ENCODE measurements at places on chromosomes 5 and 9. TPM values are rescaled to one million over a fixed set of nuclear protein-coding genes. Genes with fewer than 3 reads are reported as not detected.

Gene ELL2
- 77.6 TPM for total RNA-seq

Gene ARID3C
- total RNA-seq = not detected

Gene KIF27
- total RNA-seq = 19.2 TPM

Gene IRX1
- total RNA-seq = 0.38 TPM

Gene HRH2
- 2.1 TPM for total RNA-seq

Gene CSF1R
- 11.6 TPM for total RNA-seq

Gene PKD2L2
- total RNA-seq = not detected

DNA sequence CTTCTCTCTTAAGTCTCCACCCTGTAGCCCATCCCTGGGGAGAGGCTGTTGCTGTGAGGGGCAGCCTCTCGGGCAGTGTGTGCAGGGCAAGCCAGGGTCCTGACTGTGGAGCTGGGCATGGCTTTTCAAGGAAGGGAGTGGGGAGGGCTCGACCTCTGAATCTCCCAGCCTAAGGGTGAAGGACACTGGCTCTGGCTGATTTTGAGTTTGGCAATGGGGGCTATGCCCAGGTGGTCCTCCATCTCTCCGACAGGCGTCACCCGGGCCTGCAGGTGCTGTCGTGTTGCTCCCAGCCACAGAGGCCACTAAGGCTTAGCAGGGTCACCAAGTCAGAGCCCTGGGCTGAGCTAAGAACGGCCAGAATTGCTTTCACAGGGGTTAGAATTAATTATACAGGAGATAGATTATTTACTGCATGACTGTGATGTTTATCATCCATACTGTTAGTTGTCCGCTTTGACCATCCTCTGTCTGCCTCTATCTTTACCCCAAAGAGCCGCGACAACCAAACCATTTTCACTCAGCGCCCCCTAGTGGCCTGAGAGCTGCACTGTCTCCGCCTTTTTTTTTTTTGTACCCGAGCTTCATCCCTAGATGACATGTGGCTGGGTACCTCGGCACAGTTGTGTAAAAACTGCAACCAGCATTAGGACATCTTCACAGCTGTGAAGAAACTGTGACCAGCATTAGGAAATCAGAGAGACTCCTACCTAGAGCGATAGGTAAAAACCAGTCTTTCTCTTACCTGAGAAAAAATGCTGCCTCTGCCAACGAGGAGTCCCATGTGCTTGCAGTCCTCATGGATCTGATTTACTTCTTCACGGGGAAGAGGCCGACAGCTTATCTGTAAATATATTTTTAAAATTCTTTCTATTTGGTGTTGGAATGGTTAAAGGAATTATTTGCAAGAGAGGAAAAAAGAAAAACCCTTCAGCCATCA lies 44.5 kb downstream of the AGXT2 start:
- H3K27me3 ChIP-seq = no peaks in the 10 kb centered on the region
- H3K27ac ChIP-seq = no peak overlapping the region
- DNase-seq = peak; percentile 68
- no peaks in the 10 kb centered on the region for H3K4me1 ChIP-seq
- no peaks in the 10 kb centered on the region for H3K36me3 ChIP-seq
- H3K4me3 ChIP-seq = no peak overlapping the region

DNA sequence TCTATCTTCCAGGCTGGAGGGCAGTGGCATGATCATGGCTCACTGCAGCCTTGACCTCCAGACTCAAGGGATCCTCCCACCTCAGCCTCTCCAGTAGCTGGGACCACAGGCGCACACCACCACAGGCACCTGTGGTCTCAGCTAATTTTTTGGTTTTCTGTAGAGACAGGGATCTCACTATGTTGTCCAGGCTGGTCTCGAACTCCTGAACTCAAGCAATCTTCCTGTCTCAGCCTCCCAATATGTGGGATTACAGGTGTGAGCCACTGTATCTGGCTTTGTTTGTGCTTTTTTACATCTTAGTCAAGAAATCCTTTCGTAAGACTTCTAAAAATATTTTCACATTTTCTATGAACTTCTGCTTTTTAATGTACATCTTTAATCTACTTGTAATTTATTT lies 116.9 kb downstream of the DENND1A start:
- DNase-seq = no peak
- H3K27me3 ChIP-seq = no peaks in the 10 kb centered on the region
- H3K4me1 ChIP-seq = no peaks in the 10 kb centered on the region
- H3K4me3 ChIP-seq = no peak overlapping the region
- H3K27ac ChIP-seq = no peak overlapping the region

- no peaks in the 10 kb centered on the region for H3K27me3 ChIP-seq
- H3K4me3 ChIP-seq = no peak overlapping the region
- DNase-seq = no peak
- no peaks in the 10 kb centered on the region for H3K4me1 ChIP-seq
- H3K27ac ChIP-seq = no peak overlapping the region
- H3K36me3 ChIP-seq = no peaks in the 10 kb centered on the region
These were observed 61.4 kb upstream of the ALDH1B1 start for GRCh38 chr9:38331141-38331540.

GRCh38 chr9:105834404-105834803 lies 140.1 kb downstream of the TMEM38B start:
- no peaks in the 10 kb centered on the region for H3K27me3 ChIP-seq
- no peak for DNase-seq

- no peaks in the 10 kb centered on the region for H3K4me1 ChIP-seq
- no peaks in the 10 kb centered on the region for H3K27me3 ChIP-seq
- no peak overlapping the region for H3K4me3 ChIP-seq
- H3K27ac ChIP-seq = no peak overlapping the region
- H3K36me3 ChIP-seq = no peaks in the 10 kb centered on the region
These were observed 193.9 kb downstream of the ADCY2 start for GRCh38 chr5:7589800-7590199.

DNA sequence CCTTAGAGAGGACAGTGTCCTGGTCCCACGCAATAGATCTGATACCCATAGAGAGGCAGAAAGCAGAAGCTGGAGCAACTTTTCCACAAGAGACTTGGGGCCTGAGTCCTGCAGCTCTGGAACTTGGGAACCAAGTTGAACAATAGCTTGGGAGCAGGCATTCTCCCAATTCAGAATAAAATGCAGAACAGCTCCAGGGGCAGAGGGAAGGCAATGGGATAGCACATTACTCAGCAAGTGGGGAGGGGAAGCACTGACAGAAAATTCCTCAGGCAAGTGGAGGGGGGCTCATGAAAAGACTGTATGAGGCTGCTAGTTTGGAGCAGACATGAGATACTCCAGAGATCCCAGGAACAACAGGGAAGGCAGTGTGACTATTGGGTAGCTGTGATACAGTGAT lies 513.6 kb downstream of the HINT1 start:
- H3K36me3 ChIP-seq = no peaks in the 10 kb centered on the region
- no peaks in the 10 kb centered on the region for H3K27me3 ChIP-seq
- no peaks in the 10 kb centered on the region for H3K4me1 ChIP-seq
- no peak overlapping the region for H3K27ac ChIP-seq

GRCh38 chr9:97808972-97809371 lies 44.1 kb upstream of the FOXE1 start:
- no peaks in the 10 kb centered on the region for H3K27me3 ChIP-seq
- H3K4me1 ChIP-seq = peaks cover 10% of the 10 kb centered on the region

DNA sequence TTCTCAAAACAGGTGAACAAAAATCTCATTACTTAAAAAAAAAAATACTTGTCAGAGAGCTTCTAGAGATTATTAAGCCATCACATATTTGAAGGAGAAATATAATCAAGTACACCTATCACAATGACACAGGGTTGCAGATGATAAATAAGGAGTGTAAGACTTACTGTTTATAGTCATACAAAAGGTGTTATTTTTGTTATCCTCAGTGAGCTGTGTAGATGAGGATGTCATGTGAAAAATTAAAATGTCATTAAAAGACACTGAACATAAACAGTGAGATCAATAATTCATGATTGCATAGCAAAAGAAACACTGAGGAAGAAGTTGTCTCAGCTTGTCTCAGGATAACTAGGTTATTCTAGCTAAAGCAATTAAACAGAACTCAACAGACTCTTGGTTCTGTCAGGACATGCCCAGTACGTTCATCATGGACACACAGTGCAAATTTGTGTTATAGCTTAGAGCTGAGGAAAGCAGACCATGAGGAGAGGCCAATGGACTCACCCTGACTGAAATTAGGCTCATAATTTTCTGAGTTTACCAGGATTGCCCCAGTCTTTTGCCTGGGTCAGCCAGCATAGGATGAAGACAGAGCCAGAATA lies 1162.6 kb upstream of the C9orf72 start:
- no peaks in the 10 kb centered on the region for H3K36me3 ChIP-seq
- H3K4me1 ChIP-seq = peaks cover 5% of the 10 kb centered on the region
- no peak for DNase-seq
- H3K27ac ChIP-seq = peak overlapping the region; percentile 56
- H3K4me3 ChIP-seq = no peak overlapping the region

DNA sequence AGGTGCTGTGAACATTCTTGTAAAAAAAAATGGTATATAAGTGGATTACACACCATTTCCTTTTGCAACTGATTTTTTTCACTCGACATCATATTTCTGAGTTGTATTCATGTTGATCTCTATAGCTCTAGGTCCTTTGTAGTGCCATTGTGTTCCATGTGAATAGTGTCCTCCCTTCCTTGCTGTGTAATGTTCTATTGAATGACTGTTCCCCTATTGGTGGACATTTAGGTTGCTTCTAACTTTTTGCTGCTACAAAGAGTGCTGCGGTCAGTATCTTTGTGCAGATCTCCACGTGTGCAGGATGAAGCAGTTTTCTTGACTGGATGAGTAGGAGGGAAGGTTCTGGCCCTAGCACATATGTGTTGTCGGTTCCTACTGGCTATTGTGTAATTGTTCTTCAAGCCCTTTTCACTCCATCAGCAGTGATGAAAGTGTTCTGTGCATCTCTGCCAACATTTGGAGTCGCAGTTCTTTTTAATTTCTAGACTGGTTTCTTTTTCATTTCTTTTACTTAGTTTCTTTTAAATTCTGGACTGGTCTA lies 20.2 kb downstream of the DAB2IP start:
- H3K27me3 ChIP-seq = no peaks in the 10 kb centered on the region
- H3K4me3 ChIP-seq = no peak overlapping the region
- H3K36me3 ChIP-seq = no peaks in the 10 kb centered on the region

DNA sequence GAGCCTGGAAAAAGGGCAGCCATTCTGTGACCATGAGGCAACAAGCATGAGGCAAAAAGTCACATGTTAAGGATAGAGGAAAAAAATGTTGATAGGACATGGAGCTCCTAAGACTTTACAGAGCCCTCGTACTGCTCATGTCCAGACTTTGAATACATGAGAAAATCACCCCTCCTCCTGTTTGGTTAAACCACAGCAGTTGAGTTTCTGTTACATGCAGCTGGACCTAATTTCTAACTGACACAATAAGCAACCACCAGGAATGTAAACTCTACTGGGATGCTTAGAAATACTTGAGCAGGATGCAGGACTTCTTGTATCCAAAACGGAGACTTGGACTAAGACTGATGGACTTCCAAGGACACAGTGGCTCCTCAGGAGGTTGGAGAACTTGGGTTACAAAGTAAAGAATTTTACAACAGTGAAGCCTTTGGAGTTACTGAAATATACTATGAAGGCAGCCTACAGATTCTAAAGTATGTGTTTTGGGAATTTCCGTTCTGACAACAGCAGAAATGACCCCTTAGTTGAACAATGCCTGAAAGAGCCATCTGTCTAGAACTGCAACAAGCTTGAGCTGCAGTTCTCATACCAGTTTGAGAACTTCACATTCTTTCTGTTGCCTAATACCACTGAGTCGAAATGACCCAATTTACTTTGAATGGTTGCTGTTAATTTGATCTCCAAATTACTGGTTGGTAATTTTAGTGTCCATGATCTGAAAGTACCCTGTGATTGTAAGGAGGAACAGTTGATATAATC lies 268.9 kb downstream of the PIK3R1 start:
- H3K27ac ChIP-seq = no peak overlapping the region
- H3K4me1 ChIP-seq = no peaks in the 10 kb centered on the region
- DNase-seq = no peak
- no peaks in the 10 kb centered on the region for H3K27me3 ChIP-seq
- no peaks in the 10 kb centered on the region for H3K36me3 ChIP-seq
- H3K4me3 ChIP-seq = no peak overlapping the region

- no peaks in the 10 kb centered on the region for H3K27me3 ChIP-seq
- no peak overlapping the region for H3K27ac ChIP-seq
- no peaks in the 10 kb centered on the region for H3K36me3 ChIP-seq
These were observed 21.1 kb downstream of the PITX1 start for GRCh38 chr5:135012951-135013391.

GRCh38 chr9:93172666-93173364 lies 11.1 kb upstream of the WNK2 start:
- no peaks in the 10 kb centered on the region for H3K36me3 ChIP-seq
- no peaks in the 10 kb centered on the region for H3K27me3 ChIP-seq
- no peak overlapping the region for H3K27ac ChIP-seq
- no peak for DNase-seq
- H3K4me1 ChIP-seq = no peaks in the 10 kb centered on the region

GRCh38 chr5:14270209-14270702 lies 127.1 kb downstream of the TRIO start:
- peak overlapping the region; percentile 44 for H3K27ac ChIP-seq
- H3K4me1 ChIP-seq = peaks cover 32% of the 10 kb centered on the region
- no peaks in the 10 kb centered on the region for H3K36me3 ChIP-seq

DNA sequence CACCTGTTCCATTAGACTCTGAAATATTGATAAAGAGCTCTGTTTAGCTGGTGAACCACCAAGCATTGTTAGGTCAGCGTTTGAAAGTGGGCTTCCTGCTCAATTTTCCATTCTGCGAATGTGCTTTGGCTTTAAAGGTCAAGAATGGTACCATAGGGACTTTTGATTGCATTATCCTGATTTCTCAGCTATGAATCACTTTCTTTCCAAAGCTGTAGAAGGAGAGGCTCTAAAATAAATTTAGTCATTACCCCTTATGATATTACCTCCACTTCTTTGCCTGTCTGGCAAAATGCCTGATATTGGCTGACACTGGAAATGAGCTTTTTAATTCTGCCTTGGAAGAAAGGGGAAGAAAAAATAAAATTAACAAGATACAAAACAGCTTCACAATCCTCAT lies 237.2 kb upstream of the CTNND2 start:
- H3K36me3 ChIP-seq = no peaks in the 10 kb centered on the region
- no peak for DNase-seq
- no peak overlapping the region for H3K4me3 ChIP-seq

DNA sequence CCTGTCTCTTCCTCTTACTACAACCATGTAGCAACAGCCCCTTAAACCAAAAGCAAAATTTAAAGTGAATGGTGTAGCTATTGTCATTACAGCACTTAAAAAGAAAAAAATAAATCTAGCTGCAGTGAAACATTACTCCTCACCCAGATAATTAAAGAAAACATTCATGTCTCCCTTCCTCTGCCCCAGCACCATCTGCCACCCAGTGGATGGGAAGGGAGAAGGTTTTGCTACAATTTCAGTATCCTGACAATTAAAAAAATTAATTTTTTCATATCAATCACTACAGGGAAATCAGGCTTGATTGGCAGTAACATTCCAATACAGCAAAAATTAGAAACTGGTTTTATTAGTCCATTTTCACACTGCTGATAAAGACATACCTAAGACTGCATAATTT lies 147.4 kb upstream of the PUM3 start:
- H3K27ac ChIP-seq = no peak overlapping the region
- H3K36me3 ChIP-seq = no peaks in the 10 kb centered on the region
- H3K4me3 ChIP-seq = no peak overlapping the region
- H3K27me3 ChIP-seq = no peaks in the 10 kb centered on the region
- H3K4me1 ChIP-seq = no peaks in the 10 kb centered on the region

- H3K4me1 ChIP-seq = no peaks in the 10 kb centered on the region
- H3K27me3 ChIP-seq = no peaks in the 10 kb centered on the region
- no peaks in the 10 kb centered on the region for H3K36me3 ChIP-seq
- H3K27ac ChIP-seq = no peak overlapping the region
- H3K4me3 ChIP-seq = no peak overlapping the region
- no peak for DNase-seq
These were observed 82.9 kb upstream of the SNX2 start for GRCh38 chr5:122691931-122692330.

Data from thyroid gland (tissue), 4 donors.